AG04450 (cell line): ENCODE measurements at places on chromosomes 4 and X. TPM values are rescaled to one million over a fixed set of nuclear protein-coding genes. Genes with fewer than 3 reads are reported as not detected.

SSX4 gene
- polyA plus RNA-seq, result not detected in 2 replicates

DNA sequence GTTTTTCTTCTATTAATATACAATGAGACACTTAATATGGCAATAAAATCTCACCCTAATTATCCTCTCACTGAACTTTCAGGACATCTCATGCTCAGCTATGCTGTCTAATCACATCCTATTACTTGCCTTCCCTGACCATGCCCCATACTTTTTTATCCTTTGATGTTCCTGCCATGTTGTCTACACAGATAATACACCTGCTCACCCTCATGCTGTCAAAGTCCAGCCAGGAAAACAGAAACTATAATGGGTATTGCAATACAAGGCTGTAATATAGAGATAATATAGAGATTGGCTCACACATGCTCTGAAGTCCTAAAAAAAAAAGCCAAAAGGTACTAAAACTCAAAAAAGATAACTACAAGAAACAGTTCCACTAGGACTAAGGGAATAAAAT, 305.4 kb downstream of the PRDM5 start:
- no peak for DNase-seq

GRCh38 chrX:39843318-39843717, 254.4 kb downstream of the BCOR start:
- DNase-seq, result no peak

GRCh38 chr4:10085386-10085785, 31.2 kb downstream of the WDR1 start:
- no peak for DNase-seq

DNA sequence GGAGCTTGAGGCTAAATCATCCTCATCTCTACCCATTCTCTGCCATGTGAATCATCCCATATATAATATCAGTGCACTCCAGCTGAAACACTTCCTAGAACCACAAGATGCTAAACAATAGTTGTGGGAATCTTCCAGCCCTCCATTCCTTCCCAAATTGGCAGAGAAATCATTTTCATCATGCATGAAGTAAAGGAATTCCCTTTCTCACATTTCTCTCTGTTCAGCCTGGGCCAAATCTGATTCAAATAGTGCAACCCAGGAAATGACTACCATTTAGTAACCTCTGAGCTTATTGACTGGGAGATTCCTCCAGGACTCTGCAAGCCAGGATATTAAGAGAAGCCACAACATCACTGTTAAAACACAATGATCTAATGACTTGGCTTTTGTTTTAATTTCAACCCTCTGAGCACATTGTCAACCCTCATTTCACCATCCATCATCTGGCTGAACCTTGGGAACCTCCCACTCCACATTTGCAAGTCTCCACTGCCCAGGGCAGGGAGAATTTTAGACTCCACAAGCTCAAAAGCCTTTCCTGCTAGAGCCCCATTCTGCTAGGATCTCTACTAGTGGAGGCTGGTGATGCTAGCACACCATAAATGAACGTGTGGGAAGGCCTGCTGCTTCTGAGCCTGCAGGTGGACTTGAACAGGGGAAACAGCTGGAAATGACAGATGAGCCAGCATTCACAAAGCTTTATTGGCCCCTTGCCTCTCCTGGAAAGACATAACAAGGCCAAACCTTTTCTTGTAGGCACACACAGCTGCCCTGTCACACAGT, 133.9 kb downstream of the TET2 start:
- peak; percentile 89 for DNase-seq

DNA sequence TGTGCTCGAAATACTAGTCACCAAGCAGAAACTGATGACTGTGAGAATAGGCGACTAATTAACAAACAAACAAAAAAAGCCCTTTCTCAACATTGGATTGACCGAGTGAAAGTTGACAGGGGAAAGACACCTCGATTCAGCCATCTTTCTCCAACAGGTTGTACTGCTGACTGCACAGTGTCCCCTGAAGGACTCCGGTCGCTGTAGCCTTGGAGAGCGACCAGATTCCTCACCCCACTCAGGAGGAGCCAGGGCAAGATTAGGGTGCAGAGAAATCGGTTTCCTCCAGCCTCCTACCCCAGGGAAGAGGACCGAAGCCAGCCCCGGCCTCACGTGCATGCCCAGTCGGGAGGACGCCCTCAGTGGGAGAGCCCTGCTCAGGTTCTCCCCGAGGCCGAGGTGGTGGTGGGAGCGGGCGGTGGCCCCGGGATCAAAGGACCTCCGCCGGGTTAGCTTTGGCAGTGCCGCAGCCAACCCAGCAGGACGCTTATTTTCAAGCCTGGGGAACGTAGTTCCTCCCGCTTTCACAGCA, 1.1 kb upstream of the RAP1GDS1 start:
- no peak for DNase-seq

GRCh38 chrX:40834225-40834624, 98.9 kb upstream of the MED14 start:
- DNase-seq, result no peak

- no peak for DNase-seq
These were observed 44.1 kb downstream of the PPM1K start for GRCh38 chr4:88240297-88240714.

TMEM154 gene
- polyA plus RNA-seq, result 0.63 and 0.83 TPM in 2 replicates

F8 gene
- 1.4 and 1.8 TPM in 2 replicates for polyA plus RNA-seq

PPP1R3F gene
- polyA plus RNA-seq, result 1.1 and 2.4 TPM in 2 replicates

ADH4 gene
- not detected in 2 replicates for polyA plus RNA-seq

EPGN gene
- not detected in 2 replicates for polyA plus RNA-seq

DNA sequence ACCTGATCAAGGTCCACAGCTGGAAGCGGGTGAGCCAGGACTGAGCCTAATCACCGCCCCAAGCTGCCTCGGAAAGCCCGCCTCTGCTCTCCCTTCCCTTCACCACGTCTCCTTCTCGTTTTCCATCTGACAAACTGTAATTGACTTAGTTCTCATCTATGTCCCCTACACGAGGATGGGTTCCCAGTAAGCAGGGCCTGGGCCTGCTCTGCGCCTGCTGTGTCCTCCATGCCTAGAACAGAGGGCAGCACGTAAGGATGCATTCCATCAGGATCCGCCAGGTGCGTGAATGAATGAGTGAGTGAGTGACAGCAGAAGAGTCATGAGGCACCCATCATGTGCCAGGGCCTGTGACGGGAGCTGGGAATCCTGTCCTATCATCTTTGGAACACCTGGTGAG, 86.7 kb downstream of the JAKMIP1 start:
- DNase-seq, result no peak

MUC7 gene
- not detected in 2 replicates for polyA plus RNA-seq

MPC1L gene
- not detected in 2 replicates for polyA plus RNA-seq

DNA sequence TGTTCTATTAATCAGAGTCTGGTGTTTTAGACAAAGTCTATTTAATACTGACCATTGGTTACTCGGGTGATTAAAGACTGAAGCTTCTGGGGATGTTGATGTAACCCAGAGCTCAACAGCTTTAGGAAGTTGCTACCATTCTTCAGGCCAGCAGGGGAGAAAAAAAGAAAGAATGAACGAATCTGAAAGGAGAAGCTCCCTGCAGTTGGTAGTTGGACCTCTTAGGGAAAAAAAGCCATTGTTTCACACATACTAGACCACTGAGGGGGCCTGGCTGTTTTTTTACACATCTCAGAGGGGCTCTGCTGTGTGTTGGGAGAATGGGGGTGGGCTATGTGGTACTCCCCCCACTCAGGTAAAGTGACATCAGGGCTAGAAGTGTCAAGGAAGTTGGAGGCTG, 378.9 kb downstream of the KCNIP4 start:
- DNase-seq, result no peak

GRCh38 chr4:78939667-78940008, 400 bp upstream of the PAQR3 start:
- no peak for DNase-seq

GRCh38 chr4:118033148-118034052, 886 bp upstream of the NDST3 start:
- DNase-seq, result no peak

MAOB gene
- 0.48 and 0.52 TPM in 2 replicates for polyA plus RNA-seq

GRCh38 chr4:763922-764321, 58.3 kb downstream of the PCGF3 start:
- DNase-seq, result no peak

GRCh38 chrX:63330681-63331080, 20.5 kb downstream of the SPIN4 start:
- no peak for DNase-seq

- DNase-seq, result no peak
These were observed 158.2 kb downstream of the COX18 start for GRCh38 chr4:72911316-72911715.

GRCh38 chrX:71184803-71185495, 38.1 kb upstream of the GJB1 start:
- DNase-seq, result no peak

GRCh38 chrX:29318012-29318411, 730.8 kb downstream of the IL1RAPL1 start:
- DNase-seq, result no peak

GRCh38 chr4:81431971-81432370, 39.7 kb downstream of the RASGEF1B start:
- DNase-seq, result no peak

MMRN1 gene
- not detected in 2 replicates for polyA plus RNA-seq

GPRASP3 gene
- polyA plus RNA-seq, result 5.3 and 6.9 TPM in 2 replicates

TMEM35A gene
- 54.9 and 58.6 TPM in 2 replicates for polyA plus RNA-seq

DNA sequence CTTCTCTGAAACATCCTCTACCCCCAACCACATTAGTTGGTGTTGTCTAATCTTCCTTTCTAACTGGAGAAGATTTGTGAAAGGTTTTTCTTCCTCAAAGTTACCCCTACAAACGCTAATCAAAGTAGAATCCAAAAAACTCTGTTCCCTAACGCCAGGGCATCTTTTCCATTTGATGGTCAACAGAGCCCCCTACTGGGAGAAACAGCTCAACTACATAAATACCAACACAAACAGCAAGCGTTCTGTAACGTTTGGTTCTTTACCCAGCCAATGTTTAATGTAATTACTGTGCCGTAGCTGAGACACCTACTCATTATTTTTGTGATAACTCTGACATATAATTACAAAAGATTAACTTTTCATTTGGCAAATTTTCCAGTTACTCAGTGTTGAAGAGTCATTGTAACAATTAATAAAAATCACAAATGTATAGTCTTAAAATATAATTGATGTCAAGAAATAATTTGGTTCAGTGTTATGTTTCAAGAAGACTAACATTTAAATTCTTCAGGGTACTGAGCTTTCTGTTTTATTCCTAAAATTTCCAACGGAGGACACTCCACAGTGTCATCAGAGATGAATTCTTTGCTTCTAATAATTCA, 94.9 kb upstream of the TBC1D9 start:
- DNase-seq, result peak; percentile 43

DNA sequence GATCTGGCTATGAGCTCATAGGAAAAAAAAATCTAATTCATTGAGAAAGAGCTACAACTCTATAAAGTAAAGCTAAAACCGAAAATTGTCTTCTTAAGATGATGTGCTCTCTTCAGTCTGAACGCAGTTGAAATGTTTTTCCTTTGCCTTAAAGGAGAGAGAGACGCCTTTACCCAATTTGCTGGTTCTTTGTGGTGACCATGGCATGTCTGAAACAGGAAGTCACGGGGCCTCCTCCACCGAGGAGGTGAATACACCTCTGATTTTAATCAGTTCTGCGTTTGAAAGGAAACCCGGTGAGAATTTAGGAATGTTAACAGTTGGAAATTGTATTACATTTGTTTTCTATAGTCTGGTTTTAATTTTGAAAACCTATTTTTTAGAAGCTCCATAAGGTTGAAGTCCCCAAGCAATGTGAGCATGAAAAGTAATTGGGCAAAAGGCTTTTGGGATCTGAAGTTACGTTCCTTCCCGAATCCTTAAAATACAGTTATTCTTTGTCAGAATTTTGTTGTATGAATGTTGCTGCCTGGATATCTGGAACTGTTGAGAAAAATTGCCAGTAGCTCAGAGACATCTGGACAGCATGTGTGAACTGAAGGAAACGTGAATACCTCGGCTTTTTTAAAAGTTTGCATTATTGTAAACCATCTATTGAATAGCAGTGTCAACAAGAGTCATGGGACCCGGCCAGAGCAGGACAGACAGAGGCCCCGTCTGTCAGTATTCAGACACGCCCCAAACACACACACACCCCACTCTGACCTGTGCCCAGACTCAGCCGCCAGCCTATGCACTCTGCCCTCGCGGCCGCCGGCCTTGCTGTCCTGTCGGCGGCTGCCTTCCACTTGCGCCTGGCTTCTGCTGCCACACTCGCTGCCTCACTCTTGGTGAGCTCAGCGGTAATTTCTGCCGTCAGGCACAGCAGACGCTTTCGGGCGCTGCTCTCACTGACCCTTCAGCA, 9.9 kb downstream of the PIGG start:
- no peak for DNase-seq
